ENCODE measurements at places on chromosomes 1 and 21.
A peak's percentile ranks its signal among the peaks of the same experiment; 100 is the strongest.

GRCh38 chr21:23633447-23633940 is 1973.8 kb downstream of the MRPL39 start:
- no peak for DNase-seq

DNA sequence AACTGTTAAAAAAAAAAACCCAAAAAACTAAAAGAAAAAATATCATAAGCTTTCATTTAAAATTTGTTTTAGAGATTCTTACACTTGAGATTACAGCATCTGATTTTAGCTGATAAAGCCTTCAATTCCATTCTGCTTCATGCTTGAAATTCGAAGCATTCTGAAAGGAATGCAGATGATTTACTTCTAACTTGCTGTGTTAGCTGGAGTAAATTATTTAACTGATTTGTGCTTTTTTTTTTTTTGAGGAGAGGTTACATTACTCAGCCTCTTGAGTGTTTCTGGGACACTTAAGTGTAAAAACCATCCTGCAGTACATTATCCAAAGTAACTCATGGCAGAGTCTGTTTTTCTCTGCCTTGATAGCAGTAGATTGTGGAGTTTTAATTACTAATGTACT is 4.5 kb upstream of the TRIM67 start:
- DNase-seq = no peak

DNA sequence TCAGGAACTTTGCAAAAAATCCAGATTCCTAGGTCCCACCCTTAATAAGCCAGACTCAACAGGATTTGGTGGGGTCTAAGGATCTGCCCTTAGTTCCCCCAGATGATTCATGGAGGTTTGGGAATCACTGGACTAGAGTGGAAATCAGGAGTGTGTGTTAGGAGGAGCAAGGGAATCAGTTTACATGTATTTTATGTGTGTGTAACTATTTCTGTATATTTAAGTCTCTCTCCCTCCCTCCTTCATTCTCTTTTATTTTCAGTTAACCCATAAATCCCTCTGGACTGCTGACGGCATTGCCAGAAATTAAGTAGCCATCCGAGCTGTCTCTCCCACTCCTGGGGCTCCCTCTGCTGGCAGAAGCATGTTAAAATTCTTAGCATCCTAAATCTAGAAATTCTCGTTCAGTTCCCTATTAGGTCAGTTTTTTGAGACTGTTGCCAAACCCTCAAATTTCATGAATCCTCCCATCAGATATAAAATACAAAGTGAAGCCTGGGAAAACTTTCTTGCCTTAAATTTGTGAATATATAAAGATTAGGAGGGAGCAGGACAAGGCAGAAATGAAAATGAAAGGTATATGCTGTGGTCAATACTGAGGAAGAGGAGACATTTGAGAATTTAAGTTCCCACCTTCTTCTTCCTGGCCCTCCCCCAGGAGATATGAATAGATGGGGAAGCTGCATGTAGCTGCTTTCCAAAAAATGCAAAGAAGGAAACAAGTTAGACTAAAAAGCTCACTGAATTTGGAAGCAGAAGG is 11.7 kb upstream of the HSD11B1 start:
- peak; percentile 68 for DNase-seq

DNA sequence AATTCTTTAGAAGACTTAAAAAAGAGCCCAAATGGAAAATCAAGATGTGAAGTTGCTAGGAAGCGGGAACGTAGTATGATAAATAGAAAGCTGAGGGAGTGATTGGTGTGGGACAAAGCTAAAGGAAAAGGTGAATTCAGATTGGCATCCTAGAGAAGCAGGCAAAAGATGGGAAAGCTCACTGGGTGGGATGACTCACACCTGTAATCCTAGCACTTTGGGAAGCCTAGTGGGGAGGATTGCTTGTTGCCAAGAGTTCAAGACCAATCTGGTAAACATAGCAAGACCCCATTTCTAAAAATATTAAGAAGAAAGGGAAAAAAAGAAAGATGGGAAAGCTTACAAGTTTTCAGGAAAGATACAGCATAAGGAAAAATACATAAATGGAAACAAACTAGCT is 1.8 kb downstream of the MRPS21 start:
- DNase-seq = no peak

GRCh38 chr1:245942856-245943255 is 564.2 kb downstream of the SMYD3 start:
- no peak for DNase-seq

DNA sequence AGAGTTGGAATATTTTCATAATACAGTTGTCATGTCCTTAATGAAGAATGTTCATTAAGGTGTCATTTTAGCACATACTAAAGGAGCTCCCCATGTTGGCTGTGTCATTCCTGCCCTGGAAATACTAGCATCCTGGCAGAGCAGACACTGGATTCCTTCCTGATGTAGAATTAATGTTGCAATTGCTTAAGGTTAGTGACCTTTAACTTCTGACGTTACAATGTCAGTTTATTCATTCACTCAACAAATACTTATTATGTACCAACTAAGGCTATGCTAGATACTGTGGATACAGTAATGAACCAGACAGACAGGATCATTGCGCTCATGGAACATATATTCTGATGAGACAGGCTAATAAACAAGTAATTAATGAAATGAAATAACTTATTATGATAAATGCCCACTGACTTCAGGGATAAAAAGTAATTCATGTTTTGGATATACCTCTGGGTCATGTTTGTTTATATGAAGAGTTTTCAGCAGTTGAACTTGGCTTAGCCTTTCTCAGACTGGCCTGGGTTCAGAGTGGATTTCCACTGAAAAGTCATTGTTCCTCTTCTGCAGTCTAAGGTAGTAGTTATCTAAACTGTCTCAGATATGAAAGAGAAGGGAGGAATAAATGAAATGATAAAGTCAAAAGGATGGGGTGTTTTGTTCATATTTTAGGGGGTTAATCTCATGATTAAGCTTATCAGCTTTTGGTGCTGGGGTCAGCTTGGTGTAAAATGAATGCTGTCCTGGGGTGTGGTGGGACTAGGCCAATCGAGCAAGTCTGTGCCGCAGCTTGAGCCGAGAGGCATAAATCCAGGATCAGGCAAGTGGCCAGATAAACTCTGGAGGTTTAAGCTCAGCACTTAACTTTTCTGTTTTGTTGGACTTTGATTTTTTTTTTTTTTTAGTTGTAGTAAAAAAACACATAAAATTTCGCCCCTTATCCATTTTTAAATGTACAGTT is 43.3 kb upstream of the KCNQ4 start:
- no peak for DNase-seq

- DNase-seq = peak; percentile 74
These were observed 76.4 kb downstream of the FHAD1 start for GRCh38 chr1:15323351-15323988.

GRCh38 chr1:237867380-237867888 is 23.3 kb downstream of the ZP4 start:
- no peak for DNase-seq

DNA sequence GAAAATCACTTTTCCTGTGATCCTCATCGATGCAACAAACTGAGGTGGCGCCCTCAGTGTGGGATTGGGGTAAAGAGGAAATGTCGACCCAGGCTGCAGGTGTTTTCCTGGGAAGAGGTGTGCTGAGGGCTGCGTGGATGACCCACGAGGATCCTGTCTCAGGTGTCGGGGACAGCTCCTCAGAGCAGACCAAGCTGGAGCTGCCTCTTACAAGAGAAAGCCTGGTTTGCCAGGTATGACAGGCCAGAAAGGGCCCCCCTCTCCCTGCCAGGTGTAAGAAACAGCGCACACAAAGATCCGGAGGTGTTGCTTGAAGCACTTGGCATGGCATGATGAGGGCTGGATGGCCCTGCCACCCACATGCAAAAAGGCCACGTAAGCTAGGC is 12.6 kb downstream of the FHAD1 start:
- no peak for DNase-seq

DNA sequence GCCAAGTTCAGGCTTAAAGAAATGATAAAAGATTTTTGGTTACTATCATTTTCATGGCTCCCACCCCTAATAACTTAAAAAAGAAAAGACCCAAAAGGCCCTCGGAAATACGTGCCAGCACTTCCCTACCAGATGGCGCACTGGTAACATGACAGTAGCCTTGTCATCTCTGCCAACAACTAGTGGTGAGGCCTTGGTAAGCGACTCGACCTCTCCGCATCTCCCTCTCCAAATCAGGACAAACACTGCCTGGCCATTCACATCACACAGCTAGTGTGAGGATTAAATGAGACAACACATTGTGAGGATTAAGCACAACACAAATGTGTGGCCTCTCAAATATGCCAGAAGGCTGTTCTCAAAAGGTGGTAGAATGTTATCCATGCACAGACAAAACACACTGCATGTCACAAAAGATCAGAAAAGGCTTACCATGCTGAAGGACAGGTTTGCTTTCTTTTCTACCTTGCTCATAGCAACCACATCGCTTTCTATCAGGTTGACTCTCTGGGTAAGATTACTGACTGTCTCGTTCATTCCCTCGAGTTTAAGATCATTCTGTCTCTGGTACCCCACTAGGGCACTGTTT is 16.4 kb downstream of the TEX38 start:
- no peak for DNase-seq
